ENCODE measurements at places on chromosomes 1 and 21.

DNA sequence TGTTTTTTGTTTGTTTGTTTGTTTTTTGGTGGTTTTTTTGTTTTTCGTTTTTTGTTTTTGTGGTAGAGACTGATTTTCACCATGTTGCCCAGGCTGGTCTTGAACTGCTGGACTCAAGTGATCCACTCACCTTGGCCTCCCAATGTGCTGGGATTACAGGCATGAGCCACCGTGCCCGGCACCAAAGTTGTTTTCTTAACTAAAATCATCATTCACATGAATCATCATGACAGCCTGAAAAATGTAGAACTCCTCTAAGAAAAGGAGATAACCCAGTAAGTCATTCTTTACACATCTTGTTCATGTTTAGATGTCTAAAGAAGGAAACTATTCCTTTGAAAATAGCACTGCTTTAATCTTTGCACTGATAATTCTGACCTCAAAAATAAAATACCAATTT lies 37.5 kb downstream of the DISP1 start:
- no peak for DNase-seq

- DNase-seq: no peak
Observed at GRCh38 chr1:31054349-31054748, 11.2 kb downstream of the PUM1 start.

DNA sequence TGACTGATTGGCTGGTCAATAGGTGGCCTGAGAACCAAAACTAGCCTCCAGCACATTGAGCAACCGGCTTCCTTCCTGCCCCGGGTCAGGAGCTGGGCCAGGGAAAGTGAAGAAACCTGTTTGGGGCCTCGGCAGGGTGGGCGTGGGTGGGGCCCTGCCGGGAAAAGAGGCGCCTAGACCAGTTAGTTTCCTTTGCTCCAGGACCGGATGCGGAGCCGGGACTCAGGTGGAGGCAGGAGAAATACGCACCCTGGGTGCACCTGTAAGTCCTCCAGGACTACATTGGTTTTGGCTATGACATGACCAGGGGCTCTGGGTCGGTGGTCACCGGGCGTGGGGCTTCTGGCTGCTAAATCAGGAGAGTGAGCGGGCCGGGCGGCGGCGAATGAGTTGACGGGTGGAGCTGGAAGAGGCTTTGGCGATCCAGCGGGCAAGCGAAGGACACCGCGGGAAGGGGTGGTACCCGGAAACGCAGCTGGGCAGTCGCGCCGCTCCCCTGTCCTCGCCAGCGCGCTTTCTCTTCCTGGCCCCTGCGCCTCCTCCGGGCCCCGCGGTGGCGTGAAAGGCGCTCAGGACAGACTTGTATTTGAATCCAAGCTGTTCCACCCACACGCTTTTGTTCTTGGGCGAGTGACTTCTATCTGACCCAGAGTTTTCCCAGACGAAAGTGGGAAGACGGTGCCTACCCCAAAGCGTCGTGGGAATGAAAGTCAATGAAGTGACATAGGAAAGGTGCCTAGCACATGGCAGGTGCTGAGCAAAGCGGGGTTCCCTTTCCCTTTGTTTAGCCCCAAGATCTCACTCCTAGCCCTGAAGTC lies 30.6 kb upstream of the JUN start:
- DNase-seq: no peak

DNA sequence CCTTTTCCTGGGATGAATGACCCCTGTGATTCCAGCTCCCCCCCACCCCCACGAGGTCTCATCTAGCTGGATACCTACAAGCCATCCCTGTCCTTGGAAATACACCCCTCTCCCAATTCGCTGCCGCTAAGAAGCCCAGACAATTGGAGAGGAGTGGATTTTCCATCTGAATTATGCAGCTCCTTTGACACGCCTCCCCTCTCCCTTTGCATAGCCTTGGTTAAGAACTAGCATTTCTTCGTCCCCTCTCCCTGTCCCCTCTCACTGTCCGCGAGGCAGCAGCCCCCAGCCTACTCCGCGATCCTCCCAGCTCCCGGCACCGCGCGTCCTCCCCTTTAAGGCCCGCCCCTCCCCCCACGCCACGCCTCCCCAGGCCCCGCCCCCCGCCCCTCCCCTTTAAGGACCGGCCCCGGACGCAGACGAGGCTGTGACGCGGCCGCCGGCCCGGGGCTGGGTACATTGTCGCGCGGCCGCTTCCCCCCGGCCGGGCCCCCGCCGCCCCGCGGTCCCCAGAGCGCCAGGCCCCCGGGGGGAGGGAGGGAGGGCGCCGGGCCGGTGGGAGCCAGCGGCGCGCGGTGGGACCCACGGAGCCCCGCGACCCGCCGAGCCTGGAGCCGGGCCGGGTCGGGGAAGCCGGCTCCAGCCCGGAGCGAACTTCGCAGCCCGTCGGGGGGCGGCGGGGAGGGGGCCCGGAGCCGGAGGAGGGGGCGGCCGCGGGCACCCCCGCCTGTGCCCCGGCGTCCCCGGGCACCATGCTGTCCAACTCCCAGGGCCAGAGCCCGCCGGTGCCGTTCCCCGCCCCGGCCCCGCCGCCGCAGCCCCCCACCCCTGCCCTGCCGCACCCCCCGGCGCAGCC lies at the start of gene MAPKAPK2:
MAPKAPK2 (plus strand) TSS at position 428 of the 856 bp plus-strand sequence; CDS start at position 753, 325 bp downstream.
- peak; percentile 76 for DNase-seq

- no peak for DNase-seq
Observed at GRCh38 chr1:87942165-87942564, 613.5 kb downstream of the LMO4 start.

DNA sequence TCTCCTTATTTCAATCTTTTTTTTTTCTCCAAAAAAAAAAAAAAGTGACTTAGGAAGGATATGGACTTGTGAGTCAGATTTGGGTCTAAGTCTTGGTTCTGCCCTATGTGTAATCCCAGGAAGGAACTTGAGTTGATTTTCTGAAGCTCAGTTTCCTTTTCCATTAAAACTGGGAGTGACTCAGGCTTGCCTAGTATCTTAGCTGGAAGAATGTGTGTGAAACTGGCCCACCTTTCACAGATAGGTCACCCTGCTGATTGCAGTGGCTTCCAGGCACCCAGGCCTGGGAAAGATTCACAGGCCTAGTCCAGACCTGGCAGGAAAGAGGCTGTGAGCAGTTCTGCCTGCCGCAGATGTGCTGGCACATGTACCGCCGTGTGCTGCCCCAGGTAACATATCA lies 218.3 kb upstream of the HOOK1 start:
- DNase-seq: no peak

DNA sequence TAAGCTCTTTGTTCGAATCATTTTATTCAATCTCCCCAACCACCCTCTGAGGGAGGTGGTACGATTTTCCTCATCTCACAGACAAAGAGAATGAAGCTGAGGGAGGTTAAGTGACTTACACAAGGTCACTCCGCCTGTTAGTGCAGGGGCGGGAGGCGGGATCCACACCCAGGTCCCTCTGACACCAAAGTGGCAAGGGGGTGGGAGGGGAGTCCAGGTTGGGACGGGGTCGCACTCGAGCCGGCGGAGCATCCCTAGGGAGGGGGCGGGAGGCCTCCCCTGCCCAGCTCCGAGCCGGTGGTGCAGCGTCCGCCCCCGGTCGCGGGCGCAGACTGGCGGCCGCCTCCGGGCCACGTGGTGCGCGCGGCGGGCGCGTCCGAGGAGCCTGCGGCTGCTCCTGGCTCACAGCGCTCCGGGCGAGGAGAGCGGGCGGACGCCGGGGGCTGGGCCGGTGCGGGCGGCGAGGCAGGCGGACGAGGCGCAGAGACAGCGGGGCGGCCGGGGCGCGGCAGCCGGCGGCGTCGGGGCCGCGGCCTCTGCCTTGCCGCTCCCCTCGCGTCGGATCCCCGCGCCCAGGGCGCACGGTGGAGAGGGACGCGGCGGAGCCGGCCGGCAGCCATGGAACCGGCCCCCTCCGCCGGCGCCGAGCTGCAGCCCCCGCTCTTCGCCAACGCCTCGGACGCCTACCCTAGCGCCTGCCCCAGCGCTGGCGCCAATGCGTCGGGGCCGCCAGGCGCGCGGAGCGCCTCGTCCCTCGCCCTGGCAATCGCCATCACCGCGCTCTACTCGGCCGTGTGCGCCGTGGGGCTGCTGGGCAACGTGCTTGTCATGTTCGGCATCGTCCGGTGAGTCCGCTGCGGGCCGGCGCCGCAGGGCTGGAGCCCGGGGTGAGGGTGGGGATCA lies at the start of gene OPRD1:
OPRD1 (plus strand) TSS at position 405 of the 903 bp plus-strand sequence; CDS start at position 619, 214 bp downstream.
- no peak for DNase-seq

DNA sequence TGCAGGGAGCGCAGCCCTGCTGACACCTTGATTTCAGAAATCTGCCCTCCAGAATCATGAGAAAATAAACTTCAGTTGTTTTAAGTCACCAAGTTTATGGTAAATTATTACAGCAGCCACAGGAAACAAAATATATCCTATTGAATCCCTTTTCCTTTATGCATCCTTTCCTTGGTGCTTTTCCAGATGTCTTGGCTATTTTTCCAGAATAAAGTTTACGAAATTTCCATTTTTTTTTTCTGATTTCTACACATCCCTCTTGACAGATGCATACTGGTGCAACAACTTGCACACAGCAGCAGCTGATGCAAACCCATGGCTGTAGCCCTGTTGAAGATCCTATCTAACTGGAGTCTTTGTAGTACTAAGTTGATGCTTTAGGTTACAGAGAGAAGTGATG lies 111.1 kb upstream of the KCNE2 start:
- DNase-seq: no peak

GRCh38 chr1:193951984-193952383 lies 765.6 kb upstream of the B3GALT2 start:
- no peak for DNase-seq

- no peak for DNase-seq
Observed at GRCh38 chr21:38897532-38898421, 92.0 kb downstream of the ETS2 start.

- DNase-seq: no peak
Observed at GRCh38 chr1:3662080-3662671, 9.9 kb downstream of the TP73 start.

GRCh38 chr21:26850116-26850643 lies 5.0 kb upstream of the ADAMTS1 start:
- no peak for DNase-seq

DNA sequence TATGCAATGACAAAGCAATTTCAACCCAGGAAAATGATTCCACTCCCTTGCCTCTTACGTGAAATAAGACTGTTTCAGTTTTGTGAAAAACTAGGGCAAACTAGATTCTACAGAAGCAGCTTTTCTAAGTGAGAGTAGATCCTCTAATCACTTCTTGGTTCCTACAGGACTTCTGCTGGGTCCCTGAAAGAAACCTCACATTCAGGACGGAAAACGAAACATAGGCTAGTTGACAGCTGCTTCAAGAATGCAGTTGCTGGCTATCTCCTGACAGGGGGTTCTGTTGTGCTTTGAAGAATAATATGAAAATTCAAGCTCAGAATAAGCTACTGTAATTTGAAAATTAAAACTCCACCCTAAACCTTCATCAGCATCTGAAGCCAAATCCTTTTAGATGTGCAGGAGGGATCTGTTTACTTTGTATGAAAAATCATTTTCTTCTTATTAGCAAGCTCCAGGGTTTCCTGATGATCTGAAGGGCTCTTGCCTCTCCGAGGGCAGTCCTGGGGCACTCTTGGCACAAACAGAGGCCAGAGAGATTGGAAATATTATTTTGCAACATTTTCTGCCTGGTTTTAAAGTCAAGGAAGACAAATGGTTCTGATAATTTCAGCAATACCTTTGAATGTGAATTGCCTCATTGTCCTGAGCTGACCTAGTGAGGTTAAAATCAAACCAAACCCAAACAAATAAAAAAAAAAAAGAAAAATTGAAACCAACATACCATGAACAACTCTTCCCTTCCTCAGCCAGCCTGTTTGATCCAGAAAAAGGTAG lies 55.0 kb downstream of the NTMT2 start:
- no peak for DNase-seq

- no peak for DNase-seq
Observed at GRCh38 chr1:228399531-228400236, 7.0 kb downstream of the TRIM11 start.

- DNase-seq: no peak
Observed at GRCh38 chr1:237390823-237391222, 348.8 kb downstream of the RYR2 start.

GRCh38 chr1:181117648-181118449 lies 29.3 kb downstream of the IER5 start:
- no peak for DNase-seq

GRCh38 chr1:201827321-201828216 lies 1.4 kb upstream of the IPO9 start:
- DNase-seq: no peak

DNA sequence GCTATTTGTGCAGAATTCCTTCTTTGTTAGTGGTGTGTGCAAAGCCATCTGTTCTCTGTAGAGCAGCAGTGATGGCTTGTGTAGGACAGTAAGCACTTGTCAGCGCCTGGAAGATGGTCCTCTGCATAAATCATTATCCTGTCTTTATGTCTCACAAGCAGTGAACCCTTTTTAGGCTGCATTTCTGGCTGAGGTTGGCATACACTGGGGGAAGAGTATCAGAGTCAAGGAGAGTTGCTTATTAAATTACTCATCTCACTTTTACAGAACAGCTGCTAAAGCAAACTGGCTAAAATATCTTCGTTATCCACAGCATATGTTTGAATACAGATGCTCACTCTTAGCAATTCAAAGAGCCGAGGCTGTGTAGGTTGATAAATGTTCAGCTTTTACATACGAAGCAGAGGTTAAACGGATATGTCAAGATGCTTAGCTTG lies 54.6 kb upstream of the NCAM2 start:
- no peak for DNase-seq

- no peak for DNase-seq
Observed at GRCh38 chr1:205224736-205225135, 3.0 kb upstream of the TMCC2 start.

DNA sequence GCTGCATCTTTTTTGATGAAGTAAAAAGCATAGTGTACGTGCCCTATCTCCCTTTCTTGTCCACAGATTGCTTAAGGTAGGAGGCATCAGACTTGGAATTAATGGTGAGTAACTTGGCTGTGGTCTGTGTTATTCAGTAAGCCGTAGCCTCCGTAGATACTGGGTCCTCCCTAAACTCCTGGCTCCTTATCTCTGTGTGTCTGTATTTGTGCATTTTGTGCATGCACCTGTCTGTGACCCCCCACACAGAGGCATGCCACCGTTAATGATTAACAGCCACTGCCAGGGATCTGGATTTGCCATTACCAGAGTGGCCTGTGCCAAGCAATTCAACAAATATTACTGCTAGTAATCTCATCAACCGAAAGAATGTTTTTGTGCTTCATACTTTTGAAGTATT lies 31.9 kb downstream of the MAP3K21 start:
- DNase-seq: no peak

GRCh38 chr1:153000294-153000693 lies 1.3 kb upstream of the SPRR3 start:
- no peak for DNase-seq

GRCh38 chr1:208040821-208041297 lies 129.9 kb upstream of the CD34 start:
- no peak for DNase-seq

DNA sequence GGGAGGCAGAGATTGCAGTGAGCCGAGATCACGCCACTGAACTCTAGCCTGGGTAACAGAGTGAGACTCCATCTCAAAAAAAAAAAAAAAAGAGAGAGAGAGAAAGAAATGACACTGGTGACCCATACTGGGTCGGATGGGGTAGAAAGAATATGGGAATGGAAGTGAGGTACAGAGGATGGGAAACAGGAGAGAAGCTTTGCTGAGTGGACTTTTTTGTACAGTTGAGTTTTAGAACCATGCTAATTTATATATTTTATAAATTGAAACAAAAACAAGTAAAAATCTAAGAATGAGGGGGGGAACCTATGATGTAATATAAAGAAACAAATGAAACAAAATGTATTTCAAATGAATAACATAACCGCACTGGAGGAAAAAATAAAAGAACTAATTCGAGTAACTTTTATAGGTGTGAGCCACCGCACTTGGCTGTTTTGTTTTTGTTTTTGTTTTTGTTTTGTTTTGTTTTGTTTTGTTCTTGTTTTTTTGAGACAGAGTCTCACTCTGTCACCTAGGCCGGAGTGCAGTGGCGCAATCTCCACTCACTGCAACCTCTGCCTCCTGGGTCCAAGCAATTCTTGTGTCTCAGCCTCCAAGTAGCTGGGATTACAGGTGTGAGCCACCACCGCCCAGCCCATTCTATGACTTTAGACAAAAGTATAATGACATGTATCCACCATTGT lies 18.3 kb upstream of the KLF17 start:
- DNase-seq: no peak

Data from activated CD4-positive, alpha-beta T cell treated with anti-CD3 and anti-CD28 coated beads, Interleukin-2, amount 10 ng/mL, durations not matched to agents 7 days and 5 days (primary cell).